KBM-7 (cell line): ENCODE measurements at places on chromosomes 2 and 18.

GRCh38 chr2:127649100-127649611 lies 3.2 kb downstream of the GPR17 start:
- DNase-seq, result no peak

DNA sequence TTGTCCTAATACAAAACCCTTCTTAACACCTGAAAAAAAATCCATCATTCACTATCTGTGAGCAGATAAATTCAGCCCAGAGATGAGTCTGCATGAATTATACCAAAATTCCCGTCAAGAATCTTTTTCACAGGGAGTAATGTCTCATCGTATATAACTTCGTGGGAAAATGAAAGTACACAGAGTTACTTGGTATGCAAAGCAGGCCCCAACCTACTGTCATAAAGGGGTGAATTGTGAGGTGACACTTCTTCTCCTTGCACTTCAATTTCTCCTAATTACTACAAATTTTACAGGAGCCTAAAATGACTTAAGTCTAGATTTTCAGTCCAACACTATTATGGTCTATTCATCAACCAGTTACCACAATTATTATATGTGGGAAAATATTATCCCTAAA lies 84.6 kb upstream of the CDH20 start:
- no peak for DNase-seq

DNA sequence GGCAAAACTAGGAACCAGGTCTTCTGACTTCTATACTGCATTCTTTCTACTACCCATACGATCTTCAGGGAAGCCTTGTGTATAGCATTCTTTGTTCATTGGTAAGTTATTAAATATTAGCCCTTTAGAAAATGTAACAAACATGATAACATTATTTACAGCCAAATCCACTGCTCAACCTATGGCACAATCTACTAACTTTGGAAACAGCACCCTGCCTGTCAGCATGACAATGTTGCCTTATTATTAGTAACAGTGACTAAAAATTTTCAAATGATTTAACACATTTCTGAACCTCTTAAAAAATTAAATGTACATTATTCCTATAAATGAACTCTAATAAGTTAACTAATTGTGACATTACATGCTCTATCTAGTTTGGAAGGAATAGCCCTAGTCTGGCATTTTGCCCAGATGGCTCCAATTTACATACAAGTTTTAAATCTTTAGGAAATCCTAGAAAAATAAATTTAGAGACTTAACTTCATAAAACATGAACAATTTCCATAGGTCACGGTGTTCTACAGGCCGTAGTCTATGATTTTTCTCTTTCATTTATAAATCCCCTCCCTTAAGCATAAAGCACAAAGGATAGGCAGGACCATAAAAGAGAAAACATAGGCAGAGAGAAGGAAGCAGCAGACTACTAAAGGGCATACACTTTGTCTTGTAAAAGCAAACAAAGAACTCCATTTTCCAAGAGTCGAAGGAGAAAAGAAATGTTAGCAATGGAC lies 33.7 kb downstream of the YES1 start:
- no peak for DNase-seq

GRCh38 chr18:75433098-75433497 lies 5.6 kb upstream of the SMIM21 start:
- DNase-seq, result no peak

GRCh38 chr18:54251606-54252390 lies 17.5 kb upstream of the POLI start:
- no peak for DNase-seq

DNA sequence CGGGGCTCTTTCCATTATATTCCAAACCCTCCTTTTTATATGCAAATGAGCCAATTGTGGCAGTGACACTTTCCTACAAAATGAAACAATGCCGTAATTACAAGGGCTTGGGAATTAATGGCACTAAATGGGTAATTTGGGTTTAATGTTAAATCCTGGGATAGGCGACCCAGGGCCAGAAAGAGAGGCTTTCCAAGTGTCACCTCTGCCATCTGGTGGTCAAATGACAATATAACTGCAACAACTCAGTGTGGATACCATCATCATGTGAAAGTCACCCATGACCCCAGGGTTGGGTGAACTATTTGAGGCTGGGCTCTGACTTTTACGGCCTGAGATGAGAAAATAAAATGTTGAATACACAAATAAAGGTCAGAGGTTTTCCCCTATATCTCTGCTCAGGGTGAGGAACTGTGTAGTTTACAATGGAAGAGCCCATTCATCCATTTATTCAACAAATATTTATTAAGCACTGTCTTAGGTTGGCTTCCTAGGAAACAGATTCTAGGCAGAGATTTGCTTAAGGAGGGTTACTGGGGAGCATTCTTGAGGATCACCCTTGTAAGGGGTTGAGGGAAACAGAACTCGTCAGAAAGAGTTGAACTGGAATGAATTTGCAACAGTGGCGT lies 13.6 kb upstream of the THADA start:
- peak; percentile 37 for DNase-seq

DNA sequence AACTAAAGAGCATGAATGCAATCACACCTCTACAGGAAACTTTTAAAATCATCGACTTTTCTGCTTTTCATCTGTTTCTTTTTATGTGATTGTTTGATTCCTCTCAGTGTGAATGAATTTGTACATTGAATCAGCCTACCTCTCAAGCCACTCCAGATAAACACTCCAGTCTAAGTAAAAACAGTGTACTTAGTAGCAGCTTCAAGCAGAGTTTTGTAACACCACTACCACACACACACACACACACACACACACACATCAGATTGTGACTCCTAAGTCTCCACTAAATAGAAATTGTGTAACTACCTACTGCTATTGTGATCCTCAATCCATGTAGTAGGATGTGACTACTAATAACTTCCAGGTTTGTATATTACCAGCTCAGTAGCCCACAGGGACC lies 65.3 kb upstream of the EPB41L5 start:
- no peak for DNase-seq

GRCh38 chr2:149330127-149331022 lies at the start of gene LYPD6:
Gene LYPD6, plus strand, starts transcription at chr2:149330587. Its CDS starts 107,122 bp downstream, at chr2:149437709.
- peak; percentile 50 for DNase-seq

DNA sequence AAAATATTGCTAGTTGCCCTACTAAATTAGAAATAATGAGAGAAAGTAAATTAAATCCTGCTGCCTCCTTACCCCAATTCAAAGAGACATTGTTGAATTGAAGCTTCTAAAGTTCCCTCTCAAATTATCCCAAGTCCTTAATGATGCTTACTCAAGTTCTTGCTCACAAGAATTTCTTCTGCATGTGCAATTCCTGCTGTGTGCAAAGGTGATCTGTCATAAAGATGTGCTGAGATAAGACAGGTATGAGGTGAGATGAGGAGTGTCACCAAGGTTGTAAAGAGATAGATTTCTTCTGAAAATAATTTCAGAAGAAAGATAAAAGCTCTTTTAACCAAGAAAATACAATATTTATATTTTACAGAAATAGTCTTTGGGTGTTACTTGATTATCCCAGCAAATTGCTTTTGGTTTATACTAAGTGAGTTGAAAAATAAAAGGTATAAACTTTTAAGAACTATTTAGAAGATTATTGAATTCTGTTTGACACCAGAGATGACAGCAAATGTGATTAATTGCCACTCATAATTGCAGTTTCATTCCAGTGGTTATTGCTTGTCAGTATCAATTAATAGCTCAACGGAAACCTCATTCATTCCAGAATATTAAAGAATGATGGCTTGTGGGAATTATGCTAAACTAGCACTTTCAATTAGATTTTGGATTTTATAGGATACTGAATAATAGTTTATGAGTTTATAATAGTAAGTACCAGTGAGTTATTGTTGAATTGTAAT lies 674.3 kb downstream of the STK39 start:
- DNase-seq, result no peak

DNA sequence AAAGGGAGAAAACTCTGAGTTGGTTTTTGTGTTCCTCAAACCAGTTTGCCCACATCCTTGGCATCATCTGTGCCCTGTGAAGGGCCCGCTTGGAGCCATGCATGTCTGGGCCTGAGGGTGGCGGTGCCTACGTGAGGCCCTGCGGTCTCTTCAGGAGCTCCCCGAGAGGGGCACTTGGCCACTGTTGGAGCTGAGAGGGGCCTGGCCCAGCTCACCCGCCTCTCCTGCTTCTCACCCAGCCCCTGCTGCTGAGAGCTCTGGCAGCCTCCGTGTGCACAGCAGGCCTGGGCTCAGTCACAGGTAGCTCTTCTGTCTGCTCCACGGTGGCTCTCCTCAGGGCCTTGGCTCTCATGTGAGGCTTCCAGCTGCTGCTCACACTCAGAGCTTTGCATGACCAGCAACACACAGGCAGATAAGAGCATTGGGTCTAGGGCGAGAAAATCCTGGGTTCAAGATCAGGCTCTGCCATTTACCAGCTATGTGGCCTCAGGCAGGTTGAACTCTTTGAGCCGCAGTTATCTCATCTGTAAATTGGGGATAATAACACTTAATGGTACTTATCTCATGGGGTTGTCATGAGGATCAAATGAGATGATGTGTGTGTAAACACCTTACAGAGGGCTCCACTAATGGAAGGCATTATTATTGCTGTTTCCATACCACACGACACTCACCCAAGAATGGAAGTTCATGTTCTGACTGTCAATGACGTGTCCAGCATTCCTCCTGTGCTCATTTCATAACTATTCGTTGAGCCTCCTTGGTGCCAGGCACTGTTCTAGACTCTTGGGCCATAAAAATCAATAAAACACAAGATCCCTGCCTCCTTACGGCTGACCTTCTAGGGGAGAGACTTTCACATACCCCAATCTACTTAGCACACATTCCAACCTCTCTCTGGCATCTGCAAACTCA lies 41.6 kb upstream of the PLB1 start:
- no peak for DNase-seq

DNA sequence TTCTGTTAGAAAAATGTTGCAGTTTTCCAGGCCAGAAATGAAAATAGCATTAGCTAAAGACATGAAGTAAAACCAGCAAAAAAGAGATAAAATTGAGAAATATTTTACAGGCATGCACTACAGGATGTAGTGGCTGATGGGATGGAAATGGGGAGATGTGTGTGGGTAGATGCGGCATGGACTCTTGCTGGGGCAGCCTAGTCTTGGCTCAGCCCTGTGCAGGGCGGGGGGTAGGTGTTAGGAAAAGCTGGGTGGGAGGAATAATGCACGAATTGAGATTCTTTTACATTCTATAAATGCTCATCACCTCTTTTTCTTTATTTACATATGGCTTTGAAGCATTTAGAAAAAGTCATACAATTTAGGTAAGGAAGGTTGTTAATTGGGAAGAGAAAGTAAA lies 334.2 kb downstream of the NUP35 start:
- DNase-seq, result no peak

- DNase-seq, result no peak
Observed at GRCh38 chr18:71760541-71760940, 783.6 kb downstream of the CBLN2 start.

- DNase-seq, result no peak
Observed at GRCh38 chr2:16718576-16719484, 53.2 kb upstream of the CYRIA start.

DNA sequence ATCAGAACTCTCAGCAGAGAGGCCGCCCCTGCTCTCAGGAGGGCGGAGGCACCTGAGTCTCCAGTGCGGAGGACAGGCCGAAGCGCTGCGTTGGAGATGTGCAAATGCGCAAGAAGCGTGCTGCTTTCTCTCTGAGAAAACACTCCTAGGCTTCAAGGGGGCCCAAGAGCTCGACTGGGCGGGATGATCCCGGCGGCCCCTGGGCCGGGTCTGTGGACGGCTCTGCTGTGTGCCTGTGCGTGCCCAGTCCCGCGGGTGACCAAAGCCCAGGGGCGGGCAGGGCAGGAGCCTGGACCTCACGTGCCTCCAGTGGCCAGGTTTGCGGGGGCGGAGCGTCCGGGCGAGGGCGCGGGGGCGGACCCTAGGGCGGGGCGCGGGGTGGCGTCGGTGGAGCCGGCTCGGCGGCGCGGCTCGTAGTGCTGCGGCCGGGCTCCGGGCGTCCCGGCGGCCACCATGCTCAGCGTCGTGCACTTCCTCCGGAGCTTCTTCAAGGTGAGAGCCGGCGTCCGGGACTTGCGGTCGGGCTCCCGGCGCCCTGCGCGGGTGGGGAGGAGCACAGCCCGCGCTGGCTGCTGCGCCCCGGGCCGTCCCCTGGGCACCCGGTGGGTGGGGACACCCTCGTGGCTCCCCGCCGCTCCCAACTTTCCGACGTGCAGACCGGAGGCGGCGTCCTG lies at the start of gene ARHGEF4:
ARHGEF4 (plus strand) TSS at position 414 of the 674 bp plus-strand sequence; CDS start at position 454, 40 bp downstream.
- DNase-seq, result no peak

DNA sequence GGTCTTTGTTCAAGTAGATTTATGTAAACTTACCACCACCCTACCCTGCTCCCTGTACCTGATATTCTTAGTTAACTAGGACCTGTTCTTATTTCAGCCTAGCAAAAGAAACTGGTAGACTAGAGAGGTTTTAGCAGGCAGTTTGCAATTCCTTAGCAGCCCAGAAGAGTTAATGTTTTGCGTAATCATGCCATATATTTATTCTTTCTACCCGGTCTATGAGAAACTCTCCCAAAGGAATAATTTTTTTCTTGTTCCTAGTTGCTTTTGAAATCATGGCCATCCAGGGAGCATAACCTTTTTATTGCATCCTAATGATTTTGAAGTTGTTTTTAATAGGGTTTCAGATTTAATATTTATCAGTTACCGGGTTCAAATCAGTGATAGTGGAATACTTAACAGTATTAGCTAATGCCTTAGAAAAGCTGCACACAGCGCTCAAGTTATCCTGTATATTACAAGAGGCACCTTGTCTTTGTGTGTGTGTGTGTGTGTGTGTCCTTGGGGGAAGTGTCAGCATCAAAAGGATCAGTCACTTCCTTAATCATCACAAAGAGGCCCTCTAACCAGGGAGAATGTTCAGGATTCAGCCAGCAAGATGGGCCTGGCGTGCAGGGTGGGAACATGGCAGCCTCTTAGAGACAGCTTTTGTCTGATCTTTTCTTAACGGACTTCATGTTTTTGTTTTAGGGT lies 52.9 kb downstream of the CABLES1 start:
- no peak for DNase-seq

DNA sequence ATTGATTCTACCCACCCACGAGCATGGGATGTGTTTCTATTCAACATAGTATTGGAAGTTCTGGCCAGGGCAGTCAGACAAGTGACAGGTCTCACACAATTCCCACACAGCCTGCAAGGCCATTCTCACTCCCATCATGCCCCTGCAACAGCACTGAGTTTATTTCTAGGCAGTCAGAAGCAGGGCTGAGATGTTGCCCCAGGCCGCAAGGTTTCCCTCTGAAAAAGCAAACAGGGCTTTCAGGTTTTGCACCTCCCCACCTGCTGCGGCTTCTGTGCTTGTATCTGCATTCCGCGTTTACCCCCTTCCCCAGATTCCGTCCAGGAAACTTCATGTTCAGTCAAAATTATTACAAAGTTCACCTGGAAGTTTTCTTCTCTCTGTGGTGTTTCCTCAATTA lies 9.4 kb upstream of the TACR1 start:
- DNase-seq, result no peak

DNA sequence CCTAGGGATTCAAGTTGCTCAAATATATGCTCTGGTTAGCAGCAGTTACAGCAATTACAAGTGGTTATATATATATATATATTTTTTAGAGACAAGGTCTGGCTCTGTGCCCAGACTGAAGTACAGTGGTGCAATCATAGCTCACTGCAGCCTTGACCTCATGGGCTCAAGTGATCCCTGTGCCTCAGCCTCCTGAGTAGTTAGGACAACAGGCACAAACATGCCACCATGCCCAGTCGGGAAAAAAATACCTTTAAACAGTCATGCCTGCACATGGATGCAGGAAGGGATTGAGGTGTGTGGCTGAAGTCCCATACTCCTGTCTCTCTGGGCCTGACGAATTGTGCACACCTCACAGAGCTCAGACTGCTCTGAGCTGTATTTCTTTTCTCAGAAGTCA lies 19.6 kb upstream of the DNAH7 start:
- DNase-seq, result peak; percentile 26
